Stimulated activated CD4-positive, alpha-beta T cell treated with anti-CD3 and anti-CD28 coated beads, Interleukin-1b, Interleukin-23, amount 100 ng/mL, for 1 hour (primary cell): ENCODE measurements at places on chromosomes 13 and 19.

GRCh38 chr13:43389983-43390382 is 366.6 kb downstream of the DNAJC15 start:
- DNase-seq = no peak

DNA sequence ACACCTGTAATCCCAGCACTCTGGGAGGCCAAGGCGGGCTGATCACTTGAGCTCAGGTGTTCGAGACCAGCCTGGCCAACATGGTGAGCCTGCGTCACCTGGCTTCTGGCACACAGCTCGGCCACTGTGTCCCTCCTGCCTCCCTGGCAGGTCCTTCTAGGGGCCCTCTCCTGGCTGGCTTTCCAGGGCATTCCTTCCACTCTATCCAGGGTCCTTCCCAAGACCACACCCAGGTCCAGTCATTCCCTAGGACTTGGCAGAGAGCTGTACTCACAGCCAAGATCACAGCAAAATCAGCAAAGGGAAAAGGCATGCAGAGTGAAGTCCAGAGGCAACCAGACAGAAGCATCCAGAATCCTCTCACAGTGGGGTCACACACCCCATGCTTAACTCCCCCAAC is 9.7 kb upstream of the HSH2D start:
- no peak for DNase-seq

DNA sequence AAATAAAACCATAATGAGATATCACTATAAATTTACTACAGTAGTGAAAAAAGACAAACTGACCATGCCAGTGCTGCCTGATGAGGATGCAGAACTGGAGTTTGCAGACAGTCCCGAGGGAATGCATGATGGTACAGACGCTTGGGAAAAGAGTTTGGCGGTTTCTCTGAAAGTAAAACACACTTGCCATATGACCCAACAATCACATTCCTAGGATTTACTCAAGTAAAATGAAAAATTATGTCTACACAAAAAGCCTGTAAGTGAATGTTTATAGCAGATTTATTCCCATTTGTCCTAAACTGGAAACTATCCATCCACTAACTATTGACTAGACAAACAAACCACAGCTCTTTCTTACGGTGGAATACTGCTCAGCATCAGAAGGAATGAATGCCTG is 271.0 kb downstream of the DNAJC15 start:
- DNase-seq = no peak

DNA sequence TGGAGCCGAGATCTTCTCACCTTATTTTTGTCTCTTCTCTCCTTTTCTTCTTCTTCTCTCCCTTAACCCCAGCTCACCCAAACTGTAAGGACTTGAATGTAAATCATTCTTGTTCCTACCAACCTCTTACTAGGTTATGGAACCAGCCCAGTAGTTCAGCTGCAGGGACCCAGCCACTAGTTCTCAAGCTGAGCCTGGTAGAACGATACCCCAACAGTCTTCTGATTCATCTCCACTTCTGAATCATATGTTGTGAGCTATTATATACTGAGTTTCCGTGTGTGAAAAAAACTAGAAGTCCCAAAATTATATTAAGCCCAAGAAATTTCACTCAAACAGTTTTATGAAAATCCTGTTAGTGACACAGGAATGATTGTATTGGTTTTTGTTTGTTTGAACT is 67.7 kb downstream of the DCT start:
- no peak for DNase-seq

GRCh38 chr19:53545271-53546065 is 7.5 kb downstream of the ZNF331 start:
- no peak for DNase-seq

GRCh38 chr13:111556496-111556895 is 236.1 kb downstream of the TEX29 start:
- DNase-seq = no peak

DNA sequence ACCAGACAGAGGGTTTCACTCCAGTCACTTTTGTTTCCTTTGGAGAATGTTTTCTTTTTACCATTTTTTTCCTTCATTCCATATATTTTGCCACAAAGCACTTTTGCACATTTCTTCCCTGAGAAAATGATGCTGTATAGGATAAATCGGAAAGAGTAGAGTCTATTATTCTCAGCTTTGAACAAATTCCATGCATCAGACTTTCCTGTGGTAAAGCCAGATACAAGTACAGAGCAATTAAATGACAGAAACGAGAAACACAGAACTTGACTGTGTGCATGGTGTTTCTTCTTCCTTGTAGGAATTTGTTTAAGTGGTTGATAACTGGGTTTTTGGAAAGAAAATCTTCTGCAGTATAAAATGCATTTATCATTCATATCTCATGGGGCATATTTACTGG is 107.4 kb upstream of the CSNK1A1L start:
- DNase-seq = no peak

GRCh38 chr19:33771384-33772101 is 25.1 kb upstream of the KCTD15 start:
- peak; percentile 17 for DNase-seq

- no peak for DNase-seq
Observed at GRCh38 chr13:39909634-39910033, 254.2 kb downstream of the COG6 start.

GRCh38 chr19:2246801-2247361 is 2.2 kb upstream of the AMH start:
- DNase-seq = no peak
